HepG2 (cell line): ENCODE measurements at places on chromosomes 6 and 20. TPM values are rescaled to one million over a fixed set of nuclear protein-coding genes. Genes with fewer than 3 reads are reported as not detected.

- DNase-seq: no peak
These were observed 14.2 kb downstream of the DLGAP4 start for GRCh38 chr20:36320261-36320897.

DNA sequence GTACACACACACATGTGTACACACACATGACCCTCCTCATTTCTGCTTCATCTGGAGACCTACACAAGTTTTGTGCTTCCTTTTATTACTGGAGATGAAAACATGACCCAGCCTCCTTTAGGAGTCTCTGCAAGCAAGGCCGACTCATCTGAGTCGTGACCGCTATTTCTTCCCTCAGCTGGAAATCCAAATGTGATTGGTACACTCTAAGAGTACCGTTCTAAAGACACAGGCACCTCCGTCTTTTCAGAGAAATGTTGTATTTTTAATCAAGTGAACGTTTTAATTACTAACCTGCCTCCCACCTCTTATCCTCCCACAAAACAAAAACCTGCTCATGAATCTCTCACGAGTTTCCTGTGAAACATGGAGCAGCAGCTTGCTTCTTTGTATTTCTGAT, 63.0 kb downstream of the LAMP5 start:
- no peak for DNase-seq

DNA sequence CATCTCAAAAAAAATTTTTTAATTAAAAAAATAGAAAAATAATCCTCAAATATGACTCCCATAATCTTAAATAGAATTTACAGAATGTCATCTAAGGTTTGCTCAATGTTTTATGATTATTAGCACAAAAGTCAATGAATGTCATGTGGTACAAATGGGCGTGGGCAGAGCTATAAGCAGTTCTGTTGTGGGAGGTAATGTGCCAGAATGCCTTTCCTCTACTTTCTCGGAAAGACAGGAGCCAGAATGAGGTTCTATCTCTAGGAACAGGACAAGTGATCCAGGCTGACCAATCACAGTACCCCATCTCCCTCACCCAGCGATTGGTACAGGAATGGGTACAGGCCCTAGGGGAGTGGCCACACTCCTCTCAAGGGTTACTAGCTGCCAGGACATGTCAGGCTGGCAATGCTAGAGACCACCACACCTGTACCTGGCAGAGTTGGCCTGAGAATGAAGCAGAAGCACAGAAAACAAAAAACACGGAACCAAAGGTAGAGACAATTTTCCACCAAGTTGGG, 15.1 kb downstream of the RALGAPA2 start:
- DNase-seq: no peak

GRCh38 chr6:84019842-84020211, 13.7 kb upstream of the MRAP2 start:
- DNase-seq: no peak

DNA sequence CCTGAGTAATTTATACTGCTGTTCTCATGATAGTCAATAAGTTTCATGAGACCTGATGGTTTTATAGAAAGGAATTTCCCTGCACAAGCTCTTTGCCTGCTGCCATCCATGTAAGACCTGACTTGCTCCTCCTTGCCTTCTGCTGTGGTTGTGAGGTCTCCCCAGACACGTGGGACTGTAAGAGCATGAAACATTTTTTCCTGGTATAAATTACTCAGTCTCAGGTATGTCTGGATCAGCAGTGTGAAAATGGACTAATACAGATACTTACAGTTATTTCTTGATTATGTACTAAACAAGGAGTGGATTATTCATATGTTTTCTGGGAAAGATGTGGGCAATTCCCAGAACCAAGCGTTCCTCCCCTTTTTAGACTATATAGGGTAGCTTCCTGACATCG, 1.9 kb upstream of the TRIM38 start:
- no peak for DNase-seq

- no peak for DNase-seq
These were observed 24.9 kb upstream of the SASH1 start for GRCh38 chr6:148317739-148318138.

- peak; percentile 99 for DNase-seq
These were observed 53.3 kb downstream of the SLC22A23 start for GRCh38 chr6:3403238-3404173.

MEP1A gene
- 0.83 and 3.0 TPM in 2 replicates for polyA plus RNA-seq

DNA sequence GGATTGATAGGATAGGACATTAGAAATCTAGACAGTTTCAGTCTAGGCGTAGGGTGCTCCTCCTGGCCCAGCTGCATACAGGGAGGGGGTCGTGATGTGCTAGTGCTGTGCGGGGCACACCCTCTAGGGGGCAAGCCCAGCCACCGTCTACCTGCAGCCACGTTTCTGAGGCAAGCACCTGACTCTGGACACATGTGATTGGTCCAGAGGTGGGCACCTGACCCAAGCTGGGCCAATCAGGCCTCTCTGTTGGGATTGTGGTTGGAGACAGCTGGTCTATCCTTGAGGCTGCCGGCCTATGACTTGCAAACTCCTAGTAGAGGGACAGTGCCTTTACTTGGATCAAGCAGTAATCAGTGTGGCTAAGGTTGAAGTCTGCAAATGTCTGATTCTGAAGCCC, 317.1 kb downstream of the BMP7 start:
- DNase-seq: no peak

- no peak for DNase-seq
These were observed 25.2 kb downstream of the ADGRF1 start for GRCh38 chr6:47016909-47017308.

ANKRD6 gene
- 0.36 and 0.48 TPM in 2 replicates for polyA plus RNA-seq

DNA sequence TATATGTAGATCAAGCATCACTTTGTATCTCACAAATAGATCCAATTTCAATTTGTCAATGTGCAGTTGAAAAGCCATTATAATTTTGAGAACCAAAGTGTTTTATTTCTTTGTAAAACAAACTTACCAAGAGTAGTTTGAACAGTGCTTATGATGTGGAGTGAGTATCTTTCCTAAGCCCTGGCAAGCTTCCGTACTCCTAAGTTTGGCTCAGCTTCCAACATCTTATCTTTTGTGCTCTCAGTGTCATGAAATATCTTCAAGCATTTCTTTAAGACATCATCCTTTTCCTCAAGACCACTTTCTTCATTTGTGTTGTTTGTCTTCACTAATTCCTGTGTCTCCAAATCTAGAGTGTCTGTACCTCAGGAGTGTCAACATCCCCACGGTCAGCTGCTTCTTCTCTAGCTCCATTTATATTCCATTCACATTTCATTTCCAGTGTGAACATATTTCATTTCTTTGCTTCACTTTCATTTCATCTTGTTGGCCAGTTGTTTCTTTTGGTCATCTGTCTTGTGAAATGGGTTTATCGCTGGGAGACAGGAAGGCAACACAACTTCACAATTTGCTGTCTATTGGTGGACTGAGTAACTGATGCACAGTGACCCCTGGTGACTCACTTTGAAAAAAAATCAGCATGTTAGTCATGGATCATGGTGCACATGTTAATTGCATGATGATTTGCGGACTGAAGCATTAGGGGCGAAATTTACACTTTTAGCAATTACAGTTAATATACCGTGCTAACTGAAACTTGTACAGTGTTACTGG, 36.9 kb downstream of the SLC24A3 start:
- no peak for DNase-seq

DNA sequence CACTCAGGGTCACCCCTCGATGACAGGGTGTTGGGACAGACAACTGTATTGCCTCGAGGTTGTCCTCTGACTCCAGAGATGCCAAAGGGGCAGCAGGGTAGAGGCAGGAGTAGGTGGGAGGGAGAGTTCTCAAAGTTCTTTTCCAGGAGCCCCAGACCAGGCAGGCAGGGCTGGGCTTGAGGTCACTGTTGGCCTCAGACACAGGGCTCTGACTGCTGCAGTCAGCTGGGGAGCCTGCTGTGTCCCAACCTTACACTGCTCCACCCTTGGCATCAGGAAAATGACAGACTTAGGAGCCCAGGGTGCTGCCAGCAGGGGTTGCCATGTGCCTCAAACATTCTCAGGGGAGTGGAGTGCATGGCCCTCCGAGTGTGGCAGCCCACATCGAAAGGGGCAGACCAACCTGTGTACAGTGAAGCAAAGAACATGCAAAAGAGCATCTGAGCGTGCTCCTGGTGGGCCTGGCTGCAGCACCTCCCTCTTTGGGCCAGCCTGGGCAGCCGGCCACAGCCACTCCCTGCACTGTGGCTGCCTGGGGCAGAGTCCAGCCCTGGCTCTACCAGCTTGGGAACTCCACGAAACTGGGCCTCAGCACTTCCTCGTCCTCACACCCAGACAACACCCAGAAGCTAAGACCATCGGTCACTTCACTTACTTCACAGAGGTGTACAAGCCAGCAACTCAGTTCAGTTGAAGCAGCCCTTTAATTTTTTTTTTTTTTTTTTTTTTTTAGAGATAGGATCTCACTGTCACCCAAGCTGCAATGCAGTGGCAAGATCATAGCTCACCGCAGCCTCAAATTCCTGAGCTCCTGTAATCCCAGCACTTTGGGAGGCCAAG, 24.0 kb downstream of the C6orf132 start:
- DNase-seq: peak; percentile 83

DNA sequence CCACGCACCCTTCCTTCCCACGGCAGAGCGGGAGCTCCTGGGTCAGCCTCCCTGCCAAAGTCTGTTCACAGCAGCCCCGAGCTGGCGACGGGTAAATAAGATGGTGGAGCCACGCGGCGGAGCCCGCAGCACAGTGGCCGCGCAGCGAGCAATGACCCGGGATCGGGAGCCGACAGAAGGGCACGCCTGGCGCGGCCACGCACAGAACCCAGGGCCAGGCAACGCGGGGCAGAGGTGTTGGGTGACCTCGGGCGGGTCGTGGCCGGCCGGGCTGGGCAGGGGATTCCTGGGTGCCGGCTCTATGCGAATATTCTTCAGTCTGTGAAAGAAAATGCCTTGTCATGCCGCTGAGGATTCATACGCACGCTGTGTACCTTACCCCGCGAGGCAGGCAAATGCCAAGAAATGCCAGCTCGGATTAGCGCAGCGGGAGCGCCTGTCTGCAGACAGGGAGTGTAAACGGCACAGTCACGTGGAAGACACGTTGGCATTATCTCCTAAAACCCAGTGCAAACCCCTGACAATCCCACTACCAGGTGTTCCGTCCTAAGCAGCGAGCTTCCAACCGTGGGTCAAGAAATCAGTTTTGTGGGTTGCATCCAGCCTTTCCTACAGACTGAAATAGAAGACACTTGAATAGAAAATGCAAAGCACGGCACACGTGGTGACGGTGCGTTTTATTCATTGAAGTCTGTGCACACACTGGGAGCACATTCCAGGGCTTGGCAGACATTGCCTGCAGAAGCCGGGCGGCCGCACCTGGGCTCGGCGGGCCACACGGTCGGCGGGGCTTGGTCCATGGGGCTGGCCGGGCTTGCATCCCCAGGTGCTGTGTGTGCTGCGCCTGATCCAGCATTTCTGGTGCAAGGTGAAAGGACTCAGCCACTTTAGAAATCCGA, 18.3 kb downstream of the CHRNA4 start:
- no peak for DNase-seq

- no peak for DNase-seq
These were observed 646.5 kb downstream of the TENT5A start for GRCh38 chr6:81105998-81106397.

DNA sequence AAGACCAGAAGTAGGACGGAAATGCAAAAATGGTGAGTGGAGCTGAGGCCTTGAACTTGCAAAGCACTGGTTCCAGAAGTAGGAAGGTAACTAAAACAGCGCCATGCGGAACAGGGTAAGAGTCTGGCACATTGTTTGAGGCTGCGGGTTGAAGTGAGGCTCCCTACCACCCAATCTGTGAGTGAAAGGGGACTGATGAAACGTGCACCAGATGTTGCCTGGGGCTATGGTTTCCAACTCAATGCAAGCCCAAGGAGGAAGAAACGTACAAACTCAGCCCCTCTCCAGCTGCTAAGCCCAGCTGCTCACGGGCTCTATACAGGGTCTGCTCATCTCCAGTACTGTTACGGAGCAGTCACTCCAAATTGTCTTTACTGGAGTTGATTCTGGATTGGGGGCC, 68.7 kb upstream of the KCNK16 start:
- no peak for DNase-seq

IMPG1 gene
- polyA plus RNA-seq: not detected in 2 replicates

- DNase-seq: peak; percentile 58
These were observed 34.0 kb downstream of the RSPO4 start for GRCh38 chr20:967796-968742.

DNA sequence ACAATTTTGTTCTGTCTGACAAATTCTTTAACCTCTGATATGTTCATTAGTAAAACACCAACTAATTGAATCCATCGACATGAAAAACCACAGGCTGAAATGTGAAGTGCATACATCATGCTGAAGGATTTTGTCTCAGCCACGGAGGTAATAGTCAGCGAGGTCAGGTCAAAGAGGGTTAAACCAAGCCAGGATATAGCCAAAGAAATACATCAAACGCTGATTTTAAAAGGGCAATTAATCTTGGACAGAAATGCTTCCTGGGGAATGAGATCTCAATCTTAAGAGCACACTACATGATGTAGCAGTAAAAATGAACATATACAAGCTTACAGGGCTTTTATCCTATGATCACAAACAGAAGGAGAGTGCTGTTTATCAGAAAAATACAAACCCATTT, 106.7 kb downstream of the PRDM1 start:
- no peak for DNase-seq

DNA sequence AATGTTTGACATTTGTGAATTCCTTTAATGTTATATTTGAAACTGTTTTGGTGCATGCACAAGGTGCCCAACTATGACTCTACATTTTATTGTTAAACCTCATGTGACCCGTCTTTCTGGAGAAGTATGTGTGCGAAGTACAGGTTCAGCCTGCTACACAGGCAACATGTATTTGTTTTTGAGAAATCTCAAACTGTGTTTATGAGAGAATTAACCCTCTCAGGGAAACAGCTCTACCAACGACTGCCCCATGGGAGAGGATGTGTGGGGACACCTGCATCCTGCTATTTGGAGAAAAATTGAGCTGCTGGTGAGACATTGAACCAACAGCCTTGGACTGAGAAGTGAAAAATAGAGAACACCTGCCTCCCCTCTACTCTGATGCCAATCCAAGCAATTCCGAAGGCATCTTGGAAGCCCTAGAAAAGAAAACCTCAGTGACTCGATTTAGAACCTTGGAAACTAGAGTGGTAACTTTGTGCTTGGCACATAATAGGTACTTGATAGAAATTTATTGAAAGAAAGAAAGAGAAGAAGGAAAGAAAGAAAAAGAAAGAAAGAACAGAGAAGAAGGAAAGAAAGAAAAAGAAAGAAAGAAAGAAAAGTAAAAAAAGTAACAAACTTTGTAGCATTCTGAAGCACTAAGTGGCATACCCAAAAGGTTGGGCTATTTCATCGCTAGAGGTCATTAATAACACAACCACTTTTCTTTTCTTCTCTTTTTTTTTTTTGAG, 2.9 kb upstream of the AKAP12 start:
- DNase-seq: no peak

- no peak for DNase-seq
These were observed 238.8 kb upstream of the NOX3 start for GRCh38 chr6:155694419-155694790.

DNA sequence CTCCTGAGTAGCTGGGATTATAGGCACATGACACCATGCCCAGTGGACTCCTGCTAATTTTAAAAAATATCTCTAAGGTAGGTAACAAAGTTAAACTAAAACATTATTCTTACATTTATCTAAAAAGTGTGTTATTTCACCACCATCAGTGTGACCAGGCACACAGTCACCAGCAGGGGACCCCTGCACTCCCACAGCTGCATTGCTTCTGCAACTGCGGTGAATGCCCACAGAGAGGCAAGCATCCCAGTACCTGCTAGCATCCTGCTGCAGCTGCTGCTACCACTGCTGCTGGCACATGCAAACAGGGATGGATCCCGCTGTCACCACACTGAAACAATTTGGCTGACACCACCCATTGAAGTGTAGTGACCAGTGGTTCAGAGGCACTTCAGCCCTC, 21.9 kb upstream of the EPB41L2 start:
- DNase-seq: peak; percentile 49
